ENCODE measurements at places on chromosomes 6 and 20.
A peak's percentile ranks its signal among the peaks of the same experiment; 100 is the strongest.

GRCh38 chr6:34243131-34243771 lies 5.6 kb downstream of the SMIM29 start:
- DNase-seq = no peak

GRCh38 chr6:87494761-87495422 lies 22.1 kb downstream of the SLC35A1 start:
- DNase-seq = no peak

DNA sequence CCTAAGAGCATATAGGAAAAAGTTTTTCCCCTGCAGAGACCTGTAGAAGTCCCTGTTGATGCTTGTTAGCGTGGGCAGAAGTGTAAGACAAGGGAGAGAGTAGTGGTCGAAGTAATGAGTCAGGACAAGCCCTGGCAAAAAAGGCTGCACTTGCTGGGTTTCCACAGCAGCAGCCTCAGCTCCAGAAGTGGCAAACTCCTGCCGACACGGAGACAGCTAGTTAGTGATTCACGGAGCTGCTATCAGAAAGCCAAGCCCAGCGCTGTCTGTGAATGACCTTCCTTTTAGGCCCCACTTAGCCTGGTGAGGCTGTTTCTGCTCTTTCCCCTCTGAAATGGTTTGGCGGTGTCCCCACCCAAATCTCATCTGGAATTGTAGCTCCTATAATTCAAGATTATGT lies 109.1 kb downstream of the FAM50B start:
- no peak for DNase-seq

GRCh38 chr20:35820715-35821114 lies 48.9 kb downstream of the PHF20 start:
- no peak for DNase-seq

- DNase-seq = no peak
Measured at GRCh38 chr6:39439342-39440038, 117.0 kb upstream of the KCNK16 start.

DNA sequence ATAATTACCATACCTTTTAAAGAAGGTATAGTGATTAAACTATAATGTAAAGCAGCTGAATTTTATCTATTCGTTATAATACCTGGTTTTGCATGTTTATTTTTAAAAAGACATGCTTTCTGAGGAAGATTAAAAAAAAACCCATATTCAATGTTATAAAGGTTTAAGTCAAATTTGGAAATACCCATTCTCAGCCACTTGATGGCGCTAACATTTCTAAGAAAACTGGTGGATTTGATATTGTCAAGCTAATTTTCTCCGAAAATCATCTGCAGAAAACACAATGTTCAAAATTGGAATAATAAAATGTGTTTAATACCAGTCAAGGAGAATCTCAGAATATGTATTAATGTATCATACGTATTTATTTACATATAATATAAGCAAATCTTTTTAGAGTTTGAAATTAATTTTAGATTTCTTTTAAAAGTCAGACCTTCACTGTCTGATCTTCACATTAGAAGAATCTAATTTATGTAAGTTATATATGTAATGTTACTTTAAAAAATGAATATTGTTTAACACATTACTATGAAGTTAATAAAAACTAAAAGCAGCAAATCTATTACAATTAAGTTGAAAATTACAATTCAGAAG lies 35.0 kb downstream of the SHPRH start:
- peak; percentile 20 for DNase-seq

DNA sequence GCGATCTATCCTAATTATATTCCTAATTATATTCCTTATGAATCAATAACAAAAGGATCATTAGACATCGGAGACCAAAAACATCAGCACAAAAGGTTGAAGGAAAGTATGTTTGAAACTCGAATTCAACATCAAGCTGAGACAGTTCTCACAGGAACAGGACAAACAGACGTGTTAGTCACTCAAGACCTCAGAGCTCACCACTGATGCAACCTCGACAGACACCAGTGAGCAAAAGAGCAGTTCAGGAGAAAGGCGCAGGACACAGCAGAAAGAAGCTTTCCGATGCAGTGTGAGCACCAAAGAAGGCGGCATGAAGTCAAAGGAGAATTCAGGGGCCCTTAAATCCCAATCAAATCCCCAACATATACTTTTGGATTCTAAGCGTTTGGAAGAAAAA lies 6.3 kb upstream of the RAMACL start:
- no peak for DNase-seq
